ENCODE measurements at places on chromosomes 5 and 9. TPM values are rescaled to one million over a fixed set of nuclear protein-coding genes. Genes with fewer than 3 reads are reported as not detected.

The OR2V1 gene
- total RNA-seq, result not detected

The GALNT10 gene
- 7.4 TPM for total RNA-seq

The PDLIM7 gene
- total RNA-seq, result 165 TPM

The LCN15 gene
- total RNA-seq, result 0.77 TPM

The SLC6A7 gene
- not detected for total RNA-seq

The CHSY3 gene
- total RNA-seq, result 6.7 TPM

The XRCC4 gene
- total RNA-seq, result 9.7 TPM

The AQP7 gene
- total RNA-seq, result 3.8 TPM

The ARHGEF39 gene
- 12.6 TPM for total RNA-seq

The LPAR1 gene
- total RNA-seq, result 0.77 TPM

The PPP3R2 gene
- not detected for total RNA-seq

The ENHO gene
- 3.9 TPM for total RNA-seq

The ENTPD2 gene
- not detected for total RNA-seq

DNA sequence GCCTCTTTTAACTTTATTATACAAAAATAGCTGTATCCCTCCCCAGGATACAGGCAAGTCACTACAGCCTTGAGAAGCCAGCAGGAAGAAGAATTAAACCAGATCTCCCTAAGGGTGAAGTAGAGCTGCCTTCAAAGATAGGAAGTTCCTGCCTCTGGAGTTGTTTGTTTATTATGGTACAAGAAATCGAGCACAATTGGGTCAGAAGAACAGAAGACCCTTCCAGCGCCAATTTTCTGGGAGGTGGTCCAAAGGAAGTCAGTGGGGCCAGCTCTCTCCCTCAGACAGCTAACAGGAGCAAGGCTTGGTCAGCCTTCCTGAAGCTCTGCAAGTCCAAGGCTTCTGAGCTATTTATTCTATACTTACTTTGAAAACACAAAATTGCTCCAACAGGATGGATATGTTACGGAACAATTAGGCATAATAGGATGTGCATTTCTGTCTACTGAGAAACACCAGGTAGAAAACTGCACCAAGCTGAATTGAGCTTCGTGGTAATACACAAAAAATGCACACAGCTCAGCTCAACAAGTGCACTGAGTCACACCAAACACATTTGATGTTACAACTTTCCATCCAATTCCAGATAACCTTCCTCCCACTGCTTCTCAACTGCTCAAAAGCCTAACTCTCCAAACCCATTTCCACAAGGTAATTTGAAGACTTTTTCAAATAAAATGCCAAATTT, 16.0 kb downstream of the SERINC5 start:
- DNase-seq, result no peak

GRCh38 chr5:158485604-158486081, 614.1 kb downstream of the EBF1 start:
- DNase-seq, result no peak

- no peak for DNase-seq
Observed at GRCh38 chr5:109943701-109944235, 254.0 kb downstream of the MAN2A1 start.

- DNase-seq, result peak; percentile 49
Observed at GRCh38 chr5:176812269-176813259, 2.2 kb downstream of the UNC5A start.

- DNase-seq, result peak; percentile 84
Observed at GRCh38 chr9:19922476-19923118, 133.8 kb upstream of the SLC24A2 start.

DNA sequence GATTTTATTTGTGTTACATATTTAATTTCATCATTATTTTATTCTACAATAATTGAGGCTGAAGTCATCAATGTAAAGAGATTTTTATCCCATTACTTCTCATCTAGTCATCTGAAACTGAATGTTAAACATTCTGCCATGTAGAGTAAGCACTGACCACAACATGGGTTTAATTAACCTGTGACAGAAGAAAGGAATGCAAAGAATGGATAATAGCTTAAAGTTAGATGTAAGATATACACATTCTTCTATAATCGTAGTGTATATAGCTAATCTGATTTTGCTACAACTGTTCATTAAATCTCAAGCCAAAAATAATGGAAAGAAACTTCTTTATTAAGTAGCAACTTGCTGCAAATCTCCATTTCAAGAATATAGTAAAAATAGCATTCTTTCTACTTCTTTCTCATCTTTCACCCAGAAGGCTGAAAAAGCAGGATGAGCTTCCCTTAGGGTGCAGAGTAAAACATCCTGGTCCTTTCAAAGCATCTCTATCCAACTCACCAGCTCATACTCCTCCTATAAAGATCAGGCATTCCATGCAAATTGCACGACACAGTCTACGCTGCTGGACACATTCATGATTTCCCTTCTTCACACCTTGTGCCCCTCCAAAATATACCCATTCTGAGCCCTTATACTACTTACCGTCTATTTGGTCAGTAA, 115.2 kb downstream of the EFNA5 start:
- DNase-seq, result no peak

- DNase-seq, result no peak
Observed at GRCh38 chr5:80712919-80713318, 58.1 kb upstream of the DHFR start.

DNA sequence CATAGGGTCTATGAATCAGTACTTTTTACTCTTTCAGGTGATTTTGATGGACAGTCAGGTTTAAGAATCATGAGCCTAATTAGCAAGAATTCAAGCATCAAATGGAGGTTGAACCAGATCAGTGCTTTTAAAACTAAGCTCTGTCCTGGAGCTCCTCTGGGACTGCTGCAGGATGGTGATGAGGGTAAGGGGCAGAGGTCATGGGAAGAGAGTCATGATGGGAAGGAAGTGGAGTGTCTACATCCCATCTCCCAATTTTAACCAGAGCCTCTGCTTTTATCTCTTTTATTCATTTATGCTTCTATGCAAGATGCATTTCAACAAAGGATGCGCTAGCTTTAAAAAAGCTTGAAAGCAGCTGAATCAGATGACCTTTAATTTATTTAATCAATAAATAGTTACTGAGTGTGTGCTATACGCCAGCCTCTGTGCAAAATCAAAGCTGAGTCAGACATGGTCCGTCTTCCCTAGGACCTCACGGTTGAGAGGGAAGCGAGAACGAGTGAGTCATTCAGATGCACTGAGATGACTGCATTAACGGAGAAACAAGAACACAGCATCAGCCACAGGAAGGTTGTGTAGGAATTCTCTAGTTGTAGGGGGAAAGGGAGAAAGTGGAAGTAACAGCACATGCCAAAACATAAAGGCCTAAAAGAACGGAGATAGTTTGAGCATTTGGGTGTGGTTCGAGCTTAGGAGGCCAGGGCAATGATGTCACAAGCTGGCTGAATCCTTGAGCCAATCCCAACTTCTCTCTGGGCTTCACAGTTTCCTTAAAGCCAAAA, 441.6 kb upstream of the BRINP1 start:
- DNase-seq, result no peak

DNA sequence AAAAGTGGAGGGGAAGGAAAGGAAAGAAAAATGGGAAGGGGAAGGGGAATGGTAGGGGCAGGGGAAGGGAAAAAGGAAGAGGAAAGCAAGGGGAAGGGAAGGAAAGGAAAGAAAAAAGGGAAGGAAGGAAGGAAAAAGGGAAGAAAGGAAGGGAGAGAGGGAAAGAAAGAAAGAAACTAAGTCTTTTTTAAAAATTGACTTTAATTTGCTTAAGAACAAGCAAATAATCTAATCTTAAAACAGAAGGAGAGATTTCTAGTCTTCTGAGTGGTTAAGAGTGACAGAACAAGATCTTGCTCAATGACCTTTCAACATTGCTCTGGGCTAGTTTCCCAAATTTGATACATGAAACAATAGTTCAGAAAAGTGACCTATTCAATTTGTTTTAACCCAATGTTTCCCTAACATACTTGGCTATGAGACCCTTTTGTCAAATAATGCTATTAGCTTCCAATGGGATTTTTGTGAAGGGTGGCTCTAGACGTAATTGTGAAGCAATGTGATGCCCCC, 33.4 kb upstream of the GLIS3 start:
- DNase-seq, result peak; percentile 58

GRCh38 chr9:114592356-114592755, 4.8 kb downstream of the ATP6V1G1 start:
- no peak for DNase-seq

- DNase-seq, result peak; percentile 86
Observed at GRCh38 chr9:22044583-22044982, 35.5 kb upstream of the CDKN2B start.

DNA sequence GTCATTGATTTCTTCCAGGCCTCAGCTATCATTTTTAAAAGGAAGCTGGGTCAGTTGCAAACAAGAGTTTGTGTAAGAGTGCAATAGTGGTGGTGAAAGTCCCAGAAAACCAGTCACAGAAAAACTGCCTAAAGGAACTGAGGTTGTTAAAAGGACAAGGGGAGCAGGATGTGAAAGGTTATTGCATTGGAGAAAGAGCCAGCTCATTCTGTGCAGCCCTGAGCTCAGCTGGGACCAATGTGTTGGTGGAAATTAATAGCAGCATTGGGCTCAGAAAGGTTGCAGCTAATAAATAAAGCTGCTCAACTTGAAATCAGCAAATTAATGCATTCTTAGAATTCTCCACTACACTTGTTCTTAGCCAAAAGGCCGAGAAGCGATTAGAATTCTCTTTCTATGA, 34.9 kb downstream of the NREP start:
- DNase-seq, result no peak

- DNase-seq, result peak; percentile 4
Observed at GRCh38 chr5:64759960-64760660, 8.4 kb downstream of the SREK1IP1 start.

- DNase-seq, result no peak
Observed at GRCh38 chr9:93815135-93815534, 140.0 kb downstream of the BARX1 start.

DNA sequence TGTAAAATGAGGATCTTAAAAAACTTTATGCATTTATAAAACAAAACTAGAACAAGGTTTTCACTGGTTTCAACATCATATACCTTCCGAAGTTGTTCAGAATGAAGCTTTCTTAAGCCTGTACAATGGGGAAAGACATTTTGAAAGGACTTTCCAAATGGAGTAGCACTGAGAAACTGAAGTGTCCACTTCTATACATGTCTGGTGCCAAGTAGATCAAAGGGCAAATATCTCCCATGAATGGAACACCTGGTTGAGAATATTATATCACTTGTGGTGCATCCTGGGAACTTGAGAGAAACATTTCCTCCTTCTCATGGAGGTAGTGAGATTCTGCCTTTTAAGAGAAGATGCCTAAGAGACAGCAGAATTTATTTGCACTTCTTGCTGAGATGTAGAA, 182.1 kb upstream of the ACTBL2 start:
- no peak for DNase-seq

- peak; percentile 85 for DNase-seq
Observed at GRCh38 chr5:126857472-126858410, 80.8 kb downstream of the LMNB1 start.

- DNase-seq, result no peak
Observed at GRCh38 chr5:54845567-54845941, 139.8 kb downstream of the ESM1 start.

GRCh38 chr9:20903212-20903611, 128.2 kb downstream of the HACD4 start:
- no peak for DNase-seq

GRCh38 chr9:93467062-93467416, 13.7 kb upstream of the FAM120AOS start:
- no peak for DNase-seq

- no peak for DNase-seq
Observed at GRCh38 chr5:107696498-107696897, 25.8 kb upstream of the EFNA5 start.

DNA sequence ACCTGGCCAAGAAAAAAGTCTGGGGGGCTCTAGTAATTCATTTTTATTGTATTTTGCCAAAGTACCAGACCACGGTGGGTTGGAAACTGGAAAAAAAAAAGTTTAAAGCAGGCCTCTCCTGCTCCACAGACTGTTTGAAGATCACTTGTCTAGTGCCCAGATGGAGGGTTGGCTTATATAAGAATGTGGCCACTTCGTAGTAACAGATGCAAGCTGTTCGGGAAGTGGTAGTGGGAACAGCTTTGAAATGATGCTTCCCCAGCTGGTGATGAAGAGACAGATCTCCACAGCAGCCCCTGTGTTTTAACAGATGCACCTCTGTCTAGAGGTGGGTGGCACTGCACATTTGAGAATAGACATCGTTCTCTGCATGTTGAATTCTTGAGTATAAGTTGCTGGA, 54.3 kb upstream of the DMRT3 start:
- DNase-seq, result no peak

- DNase-seq, result no peak
Observed at GRCh38 chr9:125600194-125600593, 106.8 kb downstream of the MAPKAP1 start.

- DNase-seq, result no peak
Observed at GRCh38 chr5:173230690-173231380, 4.2 kb downstream of the NKX2-5 start.

DNA sequence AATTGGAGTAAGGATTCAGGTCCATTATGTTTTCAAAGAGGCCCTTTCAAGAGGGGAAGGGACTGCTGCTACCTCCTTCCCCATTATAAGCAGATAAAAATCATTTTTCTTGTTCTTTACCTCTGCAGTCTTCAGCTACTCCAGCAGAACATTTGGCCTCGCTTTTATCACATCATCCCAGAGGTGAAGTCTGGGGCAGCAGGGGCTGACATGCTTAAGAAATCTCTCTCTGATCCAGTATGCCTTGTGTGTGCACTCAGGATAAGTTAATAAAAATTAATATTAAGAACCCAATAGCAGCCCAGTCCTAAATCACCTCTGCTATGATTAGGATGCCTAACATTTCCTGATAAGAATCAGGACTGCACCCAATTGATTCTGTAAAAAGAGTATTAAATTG, 306.9 kb upstream of the NREP start:
- DNase-seq, result no peak

GRCh38 chr9:91001146-91001611, 199.6 kb downstream of the SYK start:
- DNase-seq, result peak; percentile 31

Measured in cardiac muscle cell (in vitro differentiated cells and primary cell).